ENCODE measurements at places on chromosomes 12 and 14.
A peak's percentile ranks its signal among the peaks of the same experiment; 100 is the strongest.

GRCh38 chr12:76927170-76927784 lies 48.5 kb upstream of the CSRP2 start:
- peak; percentile 76 for DNase-seq

DNA sequence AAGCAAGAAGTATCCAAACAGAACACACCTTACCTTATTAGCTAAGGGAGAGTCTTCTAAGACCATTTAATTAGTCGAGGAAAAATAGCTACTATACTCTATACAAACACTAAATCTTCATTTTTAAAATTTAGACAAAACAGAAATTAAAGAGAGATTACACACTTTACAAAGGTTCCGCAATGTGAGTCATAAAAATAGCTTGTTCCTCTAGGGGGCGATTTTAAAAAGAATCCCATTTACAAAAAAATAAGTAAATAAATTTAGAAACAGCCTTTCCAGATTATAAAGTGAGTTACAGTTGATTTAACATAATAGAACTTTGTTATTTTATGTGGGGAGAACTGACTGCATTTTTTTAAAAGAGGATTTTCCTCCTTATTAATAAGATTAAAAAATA lies 201.6 kb downstream of the PAX9 start:
- no peak for DNase-seq

DNA sequence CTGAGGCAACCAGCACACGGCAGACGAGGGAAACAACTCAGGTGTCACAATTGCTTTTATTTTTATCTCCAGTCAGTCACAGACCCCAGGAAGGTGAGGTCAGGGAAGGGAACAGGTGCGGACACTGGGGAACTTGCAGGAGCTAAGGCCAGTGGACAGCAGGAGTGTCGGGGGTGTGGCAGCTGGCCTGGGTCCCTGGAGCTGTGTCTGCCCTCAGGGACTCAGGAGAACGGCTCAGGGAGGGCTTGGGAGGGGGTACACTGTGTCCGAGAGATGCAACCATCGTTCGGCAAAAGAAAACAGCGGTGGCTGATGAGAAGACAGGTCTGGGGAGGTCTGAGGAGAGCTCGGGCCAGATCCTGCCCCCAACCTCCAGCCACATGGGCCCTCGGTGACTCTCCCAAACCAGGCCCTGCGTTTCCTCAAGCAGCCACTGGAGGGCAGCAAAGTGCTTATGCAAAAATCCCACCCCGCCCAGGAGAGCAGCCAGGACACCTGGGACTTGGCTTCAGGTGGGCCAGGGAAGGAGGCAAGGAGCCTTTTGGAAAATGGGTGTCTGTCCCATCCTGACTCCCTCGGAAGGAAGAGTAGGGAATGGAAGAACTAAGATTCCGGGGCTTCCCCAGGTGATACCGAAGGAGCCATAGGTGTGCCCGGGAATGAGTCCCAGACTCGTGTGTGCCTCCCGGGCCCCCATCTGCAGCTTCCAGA lies 24.1 kb upstream of the BCDIN3D start:
- peak; percentile 73 for DNase-seq

- no peak for DNase-seq
Observed at GRCh38 chr14:75495882-75496281, 26.4 kb upstream of the BATF start.

GRCh38 chr12:111741235-111741812 lies 25.4 kb upstream of the ALDH2 start:
- DNase-seq: peak; percentile 77

GRCh38 chr14:74909911-74910310 lies 13.1 kb downstream of the RPS6KL1 start:
- no peak for DNase-seq

DNA sequence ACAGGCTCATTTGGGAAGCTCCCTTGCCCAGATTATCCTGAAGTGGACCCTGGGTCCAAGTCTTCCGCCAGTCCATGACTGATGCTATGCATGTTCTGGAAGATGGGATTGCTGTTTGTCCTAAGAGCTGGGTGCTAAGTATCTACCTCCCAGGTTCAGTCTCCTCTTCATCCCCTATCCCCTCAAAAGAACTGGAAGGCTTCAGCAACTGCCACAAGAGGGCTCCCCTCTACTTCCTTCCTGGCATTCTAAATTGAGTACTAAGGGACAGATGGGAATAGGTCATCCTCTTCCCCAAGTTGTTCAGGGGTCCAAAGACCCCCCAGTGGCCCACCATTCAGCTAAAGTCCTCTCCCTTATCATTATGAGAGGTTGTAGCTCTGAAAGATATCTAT lies 9.0 kb upstream of the FKBP11 start:
- peak; percentile 31 for DNase-seq

DNA sequence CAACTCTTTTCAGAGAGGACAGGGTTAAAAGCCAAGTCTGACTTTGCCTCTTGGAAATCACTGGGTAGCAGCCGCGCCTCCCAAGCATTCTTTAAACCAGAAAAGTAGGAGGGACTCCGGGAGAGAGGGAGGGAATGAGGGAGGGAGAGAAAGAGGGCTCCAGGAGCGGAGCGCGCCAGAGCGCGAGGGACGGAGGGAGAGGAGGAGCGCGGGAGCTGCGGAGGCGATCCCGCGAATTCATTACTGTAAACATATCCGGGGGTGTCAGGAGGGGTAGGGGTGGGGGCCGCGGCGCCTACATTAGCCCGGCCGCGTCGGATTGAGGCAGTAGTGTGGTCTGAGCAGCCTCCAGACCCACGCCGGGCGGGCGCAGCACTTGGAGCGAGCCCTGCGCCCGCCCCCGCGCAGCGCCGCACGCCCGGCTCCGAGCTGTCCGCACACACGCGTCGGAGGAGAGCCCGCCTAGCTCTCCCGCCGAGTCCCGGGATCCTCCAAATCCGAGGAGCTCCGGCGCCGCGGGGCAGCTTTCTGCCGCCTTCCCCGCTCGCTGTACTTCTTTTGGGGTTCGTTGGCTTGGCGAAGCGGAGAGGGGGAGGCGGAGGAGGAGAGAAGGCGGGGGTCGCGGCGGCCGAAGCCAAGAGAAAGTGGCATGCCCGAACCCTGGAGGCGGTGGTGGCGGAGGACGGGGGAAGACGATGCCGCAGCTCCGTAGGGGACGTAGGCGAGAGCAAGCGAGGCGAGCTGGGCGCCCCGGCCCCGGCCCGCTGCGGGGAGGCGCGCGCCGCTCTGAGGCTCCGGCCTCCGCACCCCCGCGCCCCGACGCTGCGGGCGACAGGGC lies 3.3 kb downstream of the FLRT2 start:
- peak; percentile 21 for DNase-seq

- no peak for DNase-seq
Observed at GRCh38 chr12:84874825-84875139, 37.8 kb downstream of the SLC6A15 start.

DNA sequence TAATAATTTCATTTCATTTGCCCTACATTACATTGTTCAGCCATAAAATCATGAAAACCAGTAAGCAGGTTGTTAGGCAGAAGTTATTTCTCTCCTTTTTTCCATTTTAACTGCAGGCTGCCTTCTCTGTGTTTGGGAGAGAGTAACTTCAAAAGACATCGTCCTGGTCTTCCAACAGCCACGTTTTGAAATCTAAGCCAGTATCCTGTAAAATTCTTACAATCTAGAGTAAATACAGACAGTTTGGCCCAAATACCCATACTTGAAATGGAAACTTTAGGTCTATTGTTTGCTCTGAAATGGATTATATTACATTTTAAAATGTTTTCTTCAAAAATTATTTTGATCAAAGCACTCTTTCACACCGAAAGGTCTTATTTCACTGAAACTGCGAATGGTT lies 66.1 kb upstream of the SLCO1C1 start:
- no peak for DNase-seq

DNA sequence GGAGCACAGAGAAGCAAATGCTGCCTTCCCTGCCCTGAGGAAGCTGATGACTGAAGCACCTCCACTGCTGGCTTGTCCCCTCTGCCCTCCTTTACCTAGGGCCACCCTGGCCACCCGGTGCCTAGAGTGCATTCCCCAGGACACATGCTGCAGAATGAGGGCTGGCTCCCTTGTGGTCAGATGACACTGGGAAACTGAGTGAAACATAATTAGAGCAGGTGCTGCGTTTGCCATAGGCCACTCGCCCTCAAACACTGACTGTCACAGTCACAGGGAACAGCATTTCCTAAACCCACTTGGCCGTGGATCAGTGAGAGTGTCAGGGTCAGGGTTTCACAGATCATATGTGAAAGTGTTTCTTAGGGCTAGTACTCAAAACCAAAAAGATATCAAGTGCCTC lies 16.0 kb downstream of the TCHP start:
- no peak for DNase-seq

GRCh38 chr12:108881953-108882352 lies 2.1 kb downstream of the DAO start:
- DNase-seq: no peak

Measured in ACHN (cell line).